ENCODE measurements at places on chromosomes 12 and 14.

DNA sequence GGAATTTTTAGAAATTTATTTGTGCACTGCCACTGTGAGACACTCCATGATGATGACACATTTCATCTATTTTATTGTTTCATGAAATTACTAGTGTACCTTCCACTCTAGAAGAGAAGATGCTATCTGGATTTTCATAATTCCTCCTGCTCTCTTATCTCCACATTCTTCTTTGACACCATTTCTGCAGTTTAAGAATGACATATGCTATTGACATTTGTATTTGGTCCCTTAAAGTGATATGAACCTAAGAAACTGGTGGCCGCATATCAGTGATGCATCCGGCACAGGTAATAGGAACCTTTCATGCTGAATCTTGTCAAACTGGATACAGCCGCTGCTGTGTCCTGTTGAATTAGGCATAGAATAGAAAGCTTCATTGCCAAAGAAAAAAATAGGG lies 696.3 kb downstream of the TMEM121 start:
- DNase-seq: no peak

- DNase-seq: no peak
Measured at GRCh38 chr12:66594688-66595087, 84.2 kb downstream of the GRIP1 start.

GRCh38 chr12:15011162-15011561 lies 38.3 kb downstream of the PDE6H start:
- no peak for DNase-seq

GRCh38 chr12:72018036-72018435 lies 79.4 kb downstream of the TPH2 start:
- DNase-seq: no peak

DNA sequence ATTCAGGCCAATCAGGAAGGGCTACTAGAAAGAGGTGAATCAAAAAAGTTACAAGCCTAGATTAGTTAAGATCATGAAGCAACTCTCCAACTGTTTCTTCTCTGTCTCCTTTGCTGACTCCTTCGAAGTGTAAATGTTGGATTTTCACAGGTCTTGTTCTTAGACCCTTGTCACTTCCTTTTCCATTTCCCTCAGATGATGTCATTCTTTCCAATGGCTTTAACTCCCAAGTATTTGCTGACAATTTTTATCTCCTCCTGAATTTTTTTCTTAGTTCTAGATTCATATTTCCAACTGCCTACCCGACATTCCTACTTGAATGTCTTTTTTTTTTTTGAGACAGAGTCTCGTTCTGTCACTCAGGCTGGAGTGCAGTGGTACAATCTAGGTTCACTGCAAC lies 10.8 kb downstream of the GAS2L3 start:
- no peak for DNase-seq

- DNase-seq: no peak
Measured at GRCh38 chr12:101181776-101182175, 28.3 kb downstream of the SLC5A8 start.

DNA sequence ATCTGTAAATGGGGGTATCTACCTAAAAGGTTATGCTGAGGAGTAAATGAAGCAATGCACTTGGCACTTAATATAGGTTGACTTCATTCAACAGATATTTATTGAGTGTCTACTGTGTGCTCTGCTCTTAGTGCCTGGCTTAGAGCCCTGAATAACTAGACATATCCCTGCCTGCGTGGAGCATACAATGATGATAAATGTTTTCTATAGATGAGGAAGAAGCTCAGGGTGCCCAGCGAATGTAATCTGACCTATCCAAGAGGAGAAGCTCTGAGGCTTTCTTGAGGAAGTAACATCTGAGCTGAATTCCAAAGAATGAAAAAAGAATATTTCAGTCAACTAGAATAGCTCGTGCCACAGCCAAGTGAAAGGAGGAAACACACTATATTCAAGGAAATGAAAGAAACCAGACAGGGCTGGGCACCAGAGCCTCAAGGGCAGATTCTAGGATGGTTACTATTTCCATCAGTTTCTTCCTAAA lies 17.9 kb upstream of the HIGD1C start:
- no peak for DNase-seq

- DNase-seq: no peak
Measured at GRCh38 chr14:95063391-95063790, 93.9 kb downstream of the DICER1 start.

GRCh38 chr12:107610021-107610859 lies 75.4 kb upstream of the PWP1 start:
- peak; percentile 56 for DNase-seq

GRCh38 chr12:118098401-118098800 lies 5.4 kb downstream of the VSIG10 start:
- DNase-seq: no peak

DNA sequence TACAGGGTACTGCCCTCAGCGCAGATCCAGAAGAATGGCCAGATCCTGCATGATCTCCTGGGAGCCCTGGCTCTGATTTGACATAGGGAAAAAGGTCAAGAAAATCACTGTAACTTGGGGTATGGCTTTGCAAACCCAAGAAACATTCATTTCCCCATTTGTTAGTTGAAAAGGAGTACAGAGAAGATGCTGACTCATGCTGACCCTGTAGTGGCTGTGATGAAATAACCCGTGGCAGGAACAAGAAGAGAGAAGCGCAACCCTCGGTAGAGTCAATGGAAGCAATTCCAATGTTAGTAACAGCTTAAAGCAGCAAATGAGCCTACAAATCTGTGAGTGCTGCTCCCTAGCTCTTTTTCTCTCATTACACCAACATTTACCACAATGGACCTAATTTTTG lies 281.6 kb upstream of the NPAS3 start:
- DNase-seq: no peak

- DNase-seq: no peak
Measured at GRCh38 chr12:42802785-42803189, 213.2 kb upstream of the PRICKLE1 start.

- no peak for DNase-seq
Measured at GRCh38 chr12:100724071-100724470, 70.5 kb upstream of the ANO4 start.

GRCh38 chr14:21703357-21704326 lies 30.0 kb upstream of the OR4E1 start:
- no peak for DNase-seq

DNA sequence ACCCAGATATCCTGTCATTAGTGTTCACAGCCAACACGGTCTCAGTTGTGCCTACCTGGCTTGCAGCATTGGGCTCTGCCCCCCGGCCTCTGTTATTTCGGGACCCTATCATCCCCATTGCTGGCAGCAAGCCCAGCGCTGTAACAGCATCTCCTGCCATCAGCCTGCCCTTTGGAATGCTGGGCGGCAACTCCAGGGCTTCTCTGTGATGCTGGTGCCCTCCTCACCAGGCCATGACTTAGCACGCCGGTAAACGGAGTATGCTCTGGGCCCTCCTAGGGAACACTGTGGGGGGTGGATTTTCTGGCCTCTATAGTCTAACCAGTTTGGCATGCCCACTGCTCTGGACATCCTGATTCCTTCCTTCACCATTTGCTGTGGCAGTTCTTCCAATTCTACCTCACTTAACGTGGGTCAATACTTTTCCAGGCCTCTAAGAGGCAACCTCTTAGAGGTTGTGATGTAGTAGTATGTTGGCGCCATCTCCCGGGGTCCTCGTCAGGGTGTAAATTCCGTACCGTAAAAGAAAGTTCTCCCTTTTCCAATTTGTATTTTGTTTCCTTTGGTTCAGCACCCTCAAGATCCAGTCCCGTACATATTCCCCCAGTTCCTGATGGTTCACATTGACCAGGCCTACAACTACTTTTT lies 80.0 kb downstream of the SINHCAF start:
- DNase-seq: no peak

GRCh38 chr14:73945159-73945670 lies 4.7 kb downstream of the FAM161B start:
- DNase-seq: no peak

DNA sequence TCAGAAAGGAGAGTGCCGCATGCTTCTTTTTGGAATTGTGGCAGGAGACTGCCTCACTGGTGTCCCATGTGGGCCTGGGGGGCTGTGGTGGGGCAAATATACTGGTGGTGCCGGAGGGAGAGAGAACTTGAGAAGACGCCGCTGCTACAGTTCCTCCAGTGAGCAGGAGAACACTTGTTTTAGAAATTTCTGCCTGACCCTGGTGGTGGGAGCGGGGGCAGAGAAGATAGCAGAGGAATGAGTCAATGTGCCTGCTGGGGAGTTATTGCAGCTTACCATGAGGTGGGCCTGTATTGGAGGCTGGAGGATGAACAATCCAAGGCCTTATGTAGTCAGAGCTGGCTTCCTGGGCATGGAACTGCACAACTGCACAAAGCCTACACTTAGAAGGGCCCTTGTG lies 211.8 kb downstream of the SNAPC1 start:
- no peak for DNase-seq

GRCh38 chr12:92384571-92384970 lies 238.9 kb upstream of the BTG1 start:
- DNase-seq: no peak

- no peak for DNase-seq
Measured at GRCh38 chr12:125092872-125093680, 27.8 kb downstream of the AACS start.

GRCh38 chr14:61280092-61280525 lies 1.0 kb downstream of the TMEM30B start:
- DNase-seq: no peak

GRCh38 chr12:78376257-78376656 lies 488.3 kb upstream of the SYT1 start:
- no peak for DNase-seq

GRCh38 chr14:24475261-24475660 lies 32.7 kb upstream of the SDR39U1 start:
- no peak for DNase-seq

GRCh38 chr12:101884174-101884573 lies 6.8 kb downstream of the DRAM1 start:
- DNase-seq: no peak

Measured in GM13976 (cell line).